ENCODE measurements at places on chromosomes 4 and X.

DNA sequence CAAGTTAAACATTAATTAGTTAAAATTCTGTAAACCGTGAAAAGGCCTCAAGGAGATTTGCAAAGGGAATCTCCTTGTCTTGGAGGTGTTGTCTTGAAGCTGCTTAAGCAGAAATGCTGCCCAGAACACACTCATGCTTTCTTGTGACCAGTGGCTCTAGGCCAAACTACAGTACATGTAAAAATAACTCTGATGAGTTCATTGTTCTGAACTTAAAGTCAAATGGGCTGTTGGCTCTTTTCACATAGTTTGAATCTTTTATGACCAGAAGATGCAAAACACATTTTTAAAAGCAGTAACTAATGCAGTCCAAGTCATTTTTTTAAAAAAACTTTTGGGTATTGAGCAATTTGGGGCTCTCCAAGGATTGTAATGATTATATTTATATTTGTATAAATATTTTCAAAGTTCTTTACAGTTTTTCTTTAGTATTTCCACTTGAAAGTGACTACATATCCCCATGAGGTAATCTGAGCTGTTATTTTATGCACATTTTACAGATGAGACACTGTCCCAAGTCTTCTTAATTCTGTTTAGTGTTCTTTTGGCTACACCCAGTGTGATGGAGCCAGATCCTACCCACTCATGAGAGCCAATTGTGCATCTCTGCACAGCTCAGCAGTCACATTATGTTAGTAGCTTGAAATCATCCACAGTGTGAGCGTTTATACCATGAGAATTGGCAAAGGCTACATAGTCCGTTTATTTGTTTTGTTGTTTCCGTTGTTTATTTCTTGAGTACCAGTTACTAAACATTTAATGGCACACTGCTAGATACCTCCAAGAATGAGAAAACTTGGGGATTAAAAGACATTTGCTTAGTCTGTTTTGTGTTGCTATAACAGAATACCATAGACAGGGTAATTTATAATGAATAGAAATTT is 112.8 kb upstream of the ATXN3L start:
- no peaks in the 10 kb centered on the region for H3K36me3 ChIP-seq
- H3K27ac ChIP-seq, result no peak overlapping the region
- no peak overlapping the region for H3K4me3 ChIP-seq
- no peaks in the 10 kb centered on the region for H3K27me3 ChIP-seq
- no peak for DNase-seq
- peaks cover 10% of the 10 kb centered on the region for H3K4me1 ChIP-seq

DNA sequence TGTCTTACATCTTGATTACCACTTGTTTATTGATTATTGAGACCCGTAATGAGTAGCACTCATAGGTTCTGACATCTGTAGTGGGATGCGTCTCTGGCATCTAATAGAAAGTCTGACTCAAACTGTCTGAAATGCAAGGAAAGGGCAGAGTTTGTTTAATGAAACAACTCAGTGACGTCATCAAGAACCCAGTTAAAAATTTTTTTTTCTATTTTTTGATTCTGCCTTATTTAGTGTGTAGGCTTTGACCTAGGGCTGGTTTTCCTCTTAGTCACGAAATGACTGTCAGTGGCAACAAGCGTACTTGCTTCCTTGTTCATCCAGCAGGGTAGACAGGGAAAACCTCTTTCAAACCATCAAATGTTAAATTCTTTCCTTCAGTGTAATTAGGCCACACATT is 3.1 kb upstream of the CDKL5 start:
- H3K4me1 ChIP-seq, result no peaks in the 10 kb centered on the region
- no peak overlapping the region for H3K27ac ChIP-seq
- H3K4me3 ChIP-seq, result no peak overlapping the region
- H3K36me3 ChIP-seq, result no peaks in the 10 kb centered on the region
- no peak for DNase-seq

GRCh38 chr4:111231281-111231680 is 608.4 kb upstream of the PITX2 start:
- H3K36me3 ChIP-seq, result no peaks in the 10 kb centered on the region
- no peaks in the 10 kb centered on the region for H3K27me3 ChIP-seq

GRCh38 chrX:129802863-129803262 is 23.1 kb downstream of the SASH3 start:
- peaks cover 15% of the 10 kb centered on the region for H3K36me3 ChIP-seq
- no peaks in the 10 kb centered on the region for H3K4me1 ChIP-seq
- no peak overlapping the region for H3K4me3 ChIP-seq

DNA sequence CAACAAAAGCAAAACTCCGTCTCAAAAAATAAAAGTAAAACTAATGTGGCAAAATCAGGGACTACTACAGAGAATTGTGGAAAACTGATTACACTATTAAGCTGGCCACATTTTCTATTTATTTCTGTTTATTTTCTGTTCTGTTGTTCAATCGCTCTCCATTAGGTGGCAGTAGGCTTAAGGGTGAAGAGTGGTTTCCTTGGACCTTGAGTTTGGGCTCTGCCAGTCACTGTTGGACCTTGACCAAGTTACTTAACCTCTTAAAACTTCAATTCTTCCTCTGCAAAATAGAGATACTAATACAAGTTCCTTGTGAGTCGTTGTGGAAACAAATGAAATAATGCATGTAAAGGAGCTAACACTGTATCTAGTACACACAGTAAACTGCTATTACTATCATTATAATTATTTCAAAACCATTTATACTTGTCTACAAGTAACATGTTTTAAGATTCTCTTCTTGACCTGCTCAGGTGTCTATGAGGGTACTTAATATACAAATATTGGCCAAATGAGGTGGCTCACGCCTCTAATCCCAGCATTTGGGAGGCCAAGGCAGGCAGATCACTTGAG is 15.2 kb downstream of the HSD17B11 start:
- no peak for DNase-seq
- H3K36me3 ChIP-seq, result peaks cover 62% of the 10 kb centered on the region
- peak overlapping the region; percentile 20 for H3K27ac ChIP-seq
- H3K4me3 ChIP-seq, result no peak overlapping the region
- no peaks in the 10 kb centered on the region for H3K4me1 ChIP-seq
- no peaks in the 10 kb centered on the region for H3K27me3 ChIP-seq

- H3K36me3 ChIP-seq, result peaks cover 34% of the 10 kb centered on the region
- peak overlapping the region; percentile 32 for H3K27ac ChIP-seq
- peaks cover 13% of the 10 kb centered on the region for H3K4me1 ChIP-seq
- DNase-seq, result peak; percentile 74
Observed at GRCh38 chr4:25814301-25815136, 48.3 kb downstream of the SEL1L3 start.

DNA sequence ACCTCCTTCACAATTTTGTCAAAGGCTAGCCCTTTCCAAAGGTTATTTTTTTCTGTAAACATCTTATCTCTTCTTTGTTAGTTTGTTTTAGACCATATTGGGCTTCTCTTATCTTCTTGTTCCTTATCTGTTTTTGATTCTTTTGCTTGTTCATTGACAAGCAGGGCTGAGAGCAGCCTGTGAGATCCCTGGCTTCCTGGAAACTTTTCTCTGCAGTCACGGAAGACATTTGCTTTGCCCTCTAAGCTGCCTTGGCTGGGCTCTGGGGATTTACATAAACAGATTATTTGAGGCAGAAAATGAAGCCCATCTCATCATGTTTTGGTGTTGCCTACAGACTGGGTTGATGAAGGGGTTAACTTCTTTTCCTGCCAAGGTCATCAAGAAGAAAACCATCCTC is 157.4 kb upstream of the AMOT start:
- DNase-seq, result no peak
- no peak overlapping the region for H3K27ac ChIP-seq
- no peaks in the 10 kb centered on the region for H3K4me1 ChIP-seq
- no peak overlapping the region for H3K4me3 ChIP-seq
- H3K36me3 ChIP-seq, result no peaks in the 10 kb centered on the region

- no peak for DNase-seq
- no peak overlapping the region for H3K27ac ChIP-seq
- H3K27me3 ChIP-seq, result no peaks in the 10 kb centered on the region
- H3K36me3 ChIP-seq, result no peaks in the 10 kb centered on the region
- no peak overlapping the region for H3K4me3 ChIP-seq
Observed at GRCh38 chr4:10960389-10960788, 275.8 kb upstream of the CLNK start.

GRCh38 chr4:184748251-184748652 is 14.4 kb upstream of the CENPU start:
- H3K27me3 ChIP-seq, result no peaks in the 10 kb centered on the region
- H3K27ac ChIP-seq, result peak overlapping the region; percentile 78
- DNase-seq, result peak; percentile 71

DNA sequence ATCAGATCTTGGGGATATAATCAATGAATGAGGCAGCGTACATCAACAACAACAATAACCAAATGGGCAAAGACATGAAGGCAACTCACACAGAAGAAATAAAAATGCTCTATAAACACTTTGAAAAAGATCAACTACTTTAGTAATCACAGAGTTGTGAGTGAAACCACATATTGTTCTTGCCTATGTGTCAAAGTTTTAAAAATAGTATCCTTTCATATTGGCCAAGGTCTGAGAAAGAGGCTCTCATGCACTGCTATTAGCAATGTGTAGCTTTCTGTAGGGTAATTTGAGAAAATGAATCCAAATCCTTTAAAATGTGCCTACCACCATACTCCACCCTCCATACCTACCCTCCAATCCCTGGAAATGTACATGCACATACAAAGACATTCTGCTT is 25.0 kb downstream of the COQ2 start:
- H3K27me3 ChIP-seq, result no peaks in the 10 kb centered on the region
- H3K4me1 ChIP-seq, result peaks cover 11% of the 10 kb centered on the region
- H3K36me3 ChIP-seq, result peaks cover 10% of the 10 kb centered on the region
- DNase-seq, result no peak
- no peak overlapping the region for H3K27ac ChIP-seq

DNA sequence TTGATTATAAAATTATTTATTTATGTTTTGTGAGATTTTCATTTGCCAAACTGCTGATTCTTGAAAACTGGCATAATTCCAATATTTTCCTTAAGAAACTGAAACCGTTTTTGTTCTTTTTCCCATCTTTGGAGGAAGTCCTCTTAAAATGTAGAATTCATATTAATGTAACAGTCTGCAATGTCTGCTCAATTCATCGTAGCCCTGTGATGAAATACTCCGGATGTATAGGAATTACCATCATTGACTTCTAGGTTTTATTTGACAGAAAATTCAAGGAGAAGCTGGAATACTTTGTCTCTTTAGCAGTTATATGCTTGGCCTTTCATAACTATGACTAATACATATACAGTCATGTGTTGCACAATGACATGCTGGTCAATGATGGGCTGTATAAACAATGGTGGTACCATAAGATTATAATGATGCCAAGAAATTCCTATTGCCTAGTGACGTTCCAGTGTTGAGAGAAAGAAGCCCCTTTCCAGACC is 185.0 kb upstream of the GPRIN3 start:
- H3K27me3 ChIP-seq, result no peaks in the 10 kb centered on the region
- H3K36me3 ChIP-seq, result no peaks in the 10 kb centered on the region
- DNase-seq, result no peak

- no peak overlapping the region for H3K27ac ChIP-seq
- no peak for DNase-seq
- no peaks in the 10 kb centered on the region for H3K27me3 ChIP-seq
- H3K4me1 ChIP-seq, result no peaks in the 10 kb centered on the region
- no peak overlapping the region for H3K4me3 ChIP-seq
- no peaks in the 10 kb centered on the region for H3K36me3 ChIP-seq
Observed at GRCh38 chr4:104906276-104906675, 240.4 kb upstream of the TET2 start.

- H3K27me3 ChIP-seq, result no peaks in the 10 kb centered on the region
- no peak overlapping the region for H3K4me3 ChIP-seq
- H3K36me3 ChIP-seq, result no peaks in the 10 kb centered on the region
- H3K27ac ChIP-seq, result no peak overlapping the region
- no peaks in the 10 kb centered on the region for H3K4me1 ChIP-seq
Observed at GRCh38 chrX:49840679-49841078, 11.6 kb downstream of the PAGE4 start.

GRCh38 chr4:16694884-16695276 is 203.6 kb downstream of the LDB2 start:
- H3K27me3 ChIP-seq, result no peaks in the 10 kb centered on the region
- no peak overlapping the region for H3K4me3 ChIP-seq
- no peak overlapping the region for H3K27ac ChIP-seq
- DNase-seq, result no peak
- peaks cover 10% of the 10 kb centered on the region for H3K4me1 ChIP-seq

DNA sequence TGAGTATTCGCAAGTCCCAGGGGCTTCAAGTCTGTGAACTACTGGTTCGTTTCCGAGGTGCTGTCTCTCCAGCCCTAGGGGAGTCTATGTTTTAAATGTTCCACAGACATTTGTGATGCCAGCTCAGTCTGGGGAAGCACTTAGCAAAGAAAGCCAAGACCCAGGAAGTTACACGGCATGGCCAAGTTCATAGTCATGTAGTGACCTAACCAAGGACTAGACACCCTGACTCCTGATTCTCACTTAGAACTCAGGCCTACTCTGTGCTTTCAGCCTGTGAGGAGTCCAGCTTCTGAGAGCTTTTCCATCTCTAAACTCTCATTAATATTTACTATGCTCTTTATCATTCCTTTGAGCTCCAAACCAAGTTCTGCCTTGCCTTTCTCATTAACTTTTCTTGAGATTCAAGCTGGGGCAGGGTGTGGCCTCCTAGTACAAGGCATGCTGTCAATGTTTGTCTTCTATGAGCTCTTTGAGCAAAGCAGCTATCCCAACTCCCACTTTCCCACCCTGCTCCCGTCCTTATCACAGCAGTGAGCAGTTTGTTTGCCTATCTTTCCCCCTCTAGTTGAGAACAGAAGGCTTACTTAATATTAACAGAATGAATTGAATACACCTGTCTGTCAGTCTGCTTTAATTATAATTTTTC is 105.4 kb upstream of the FAM9C start:
- no peaks in the 10 kb centered on the region for H3K27me3 ChIP-seq
- DNase-seq, result no peak
- no peak overlapping the region for H3K27ac ChIP-seq
- no peaks in the 10 kb centered on the region for H3K36me3 ChIP-seq

DNA sequence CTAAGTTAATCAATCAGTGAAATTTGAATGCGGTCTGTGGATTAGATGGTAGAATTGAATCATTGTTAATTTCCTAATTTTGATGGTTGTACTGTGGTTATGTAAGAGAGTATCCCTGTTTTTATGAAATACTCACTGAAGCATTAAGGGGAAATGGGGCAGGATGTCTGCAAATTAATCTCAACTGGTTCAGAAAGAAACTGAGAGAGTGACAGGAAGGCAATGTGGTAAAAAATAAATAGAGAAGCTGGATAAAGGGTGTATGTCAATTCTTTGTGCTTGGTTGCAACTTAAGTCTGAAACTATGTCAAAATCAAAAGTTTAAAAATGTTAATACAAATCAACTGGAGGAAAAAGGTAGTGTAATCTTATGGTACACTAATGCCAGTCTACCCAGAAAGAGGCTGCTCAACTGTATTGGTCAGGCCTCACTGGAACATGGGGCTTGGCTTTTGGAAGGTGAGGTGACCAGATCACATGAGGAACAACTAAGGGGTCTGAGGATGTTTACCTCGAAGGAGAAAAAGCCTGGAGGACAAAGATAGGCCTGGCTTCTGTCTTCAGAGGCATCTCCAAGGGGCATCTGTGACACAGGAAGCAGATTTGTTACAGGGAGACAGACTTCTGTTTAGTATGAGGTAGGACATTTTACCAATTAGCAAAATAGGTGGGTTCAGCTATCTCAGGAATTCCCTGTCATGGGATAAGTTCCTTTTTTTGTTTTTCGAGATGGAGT is 83.1 kb downstream of the DLG3 start:
- H3K4me3 ChIP-seq, result no peak overlapping the region
- H3K36me3 ChIP-seq, result no peaks in the 10 kb centered on the region
- H3K27ac ChIP-seq, result no peak overlapping the region
- no peaks in the 10 kb centered on the region for H3K27me3 ChIP-seq

All from upper lobe of right lung (tissue), 1 donor.